AG08395 (cell line): ENCODE measurements at places on chromosomes 11 and 22.

DNA sequence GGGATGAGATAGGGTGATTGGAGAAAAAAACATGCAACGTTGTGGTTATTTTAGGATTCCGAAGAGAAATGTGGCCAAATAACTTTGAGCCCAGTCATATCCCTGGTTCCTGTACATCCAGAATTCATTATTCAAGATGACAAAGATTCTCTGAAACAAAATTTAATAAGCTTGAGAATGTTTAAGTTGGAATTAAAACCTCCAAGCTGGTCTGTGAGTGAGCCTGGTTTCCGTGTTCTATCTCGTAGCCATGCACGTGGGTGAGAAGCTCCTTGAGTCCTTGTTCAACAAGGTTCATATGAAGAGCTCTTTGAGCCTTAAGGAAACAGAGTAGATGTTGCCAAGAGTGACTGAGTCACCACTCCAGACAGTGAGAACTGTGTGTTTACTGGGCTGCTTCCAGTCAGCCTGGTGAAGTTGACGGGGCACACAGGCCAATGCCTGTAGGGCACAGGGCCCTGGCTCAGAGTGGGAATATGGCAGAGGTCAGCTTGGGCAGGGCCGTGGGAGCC lies 206.5 kb downstream of the NAV2 start:
- DNase-seq = peak; percentile 91

DNA sequence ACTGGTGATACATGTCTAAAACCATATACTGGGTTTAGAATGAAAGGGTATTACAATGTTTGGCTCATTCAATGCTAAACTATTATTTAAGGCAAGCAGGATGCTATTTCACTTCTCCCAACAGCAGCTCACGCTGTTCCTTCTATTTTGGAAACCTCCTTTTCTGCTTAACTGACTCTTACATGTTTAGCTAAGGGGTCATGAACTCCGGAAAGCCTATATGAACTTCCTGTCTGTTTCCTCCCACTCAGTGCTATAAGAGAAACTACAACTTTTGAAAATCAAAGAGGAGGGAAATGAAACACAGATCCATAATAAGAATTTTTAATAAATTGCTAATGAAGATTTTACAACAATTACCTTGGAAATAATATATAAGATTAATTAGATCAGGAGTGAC lies 30.9 kb downstream of the SLC36A4 start:
- DNase-seq = no peak

DNA sequence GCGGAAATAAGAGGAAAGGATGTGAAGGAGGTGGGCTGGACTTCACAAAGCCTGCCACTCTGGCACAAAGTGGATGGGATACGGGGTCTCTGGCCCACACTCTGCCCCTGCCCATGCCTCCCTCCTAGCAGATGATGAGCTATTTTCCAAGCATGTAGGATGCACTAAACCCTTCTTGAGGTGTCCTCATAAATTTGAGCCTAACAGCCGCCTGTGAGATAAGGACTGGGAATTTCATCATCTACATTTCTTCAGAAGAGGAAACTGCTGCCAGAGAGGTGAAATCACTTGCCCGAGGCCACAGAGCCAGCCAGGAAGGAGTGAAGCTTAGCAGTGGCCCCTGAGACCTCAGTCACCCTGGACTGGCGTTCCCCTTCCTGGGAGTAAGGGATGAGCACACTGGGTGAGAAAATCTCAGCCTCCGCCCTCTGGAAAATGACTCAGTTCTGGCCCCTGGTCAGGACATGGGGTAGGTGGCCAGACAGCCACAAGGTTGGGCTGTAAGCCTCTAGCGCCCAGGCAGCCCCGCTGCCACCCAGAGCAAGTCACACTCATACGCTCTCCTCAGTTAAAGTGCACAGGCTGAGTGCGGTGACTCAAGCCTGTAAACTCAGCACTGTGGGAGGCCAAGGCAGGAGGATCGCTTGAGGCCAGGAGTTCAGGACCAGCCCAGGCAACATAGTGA lies 27.9 kb downstream of the MB start:
- peak; percentile 88 for DNase-seq

- no peak for DNase-seq
These were observed 24.9 kb downstream of the COMMD9 start for GRCh38 chr11:36264011-36264972.

DNA sequence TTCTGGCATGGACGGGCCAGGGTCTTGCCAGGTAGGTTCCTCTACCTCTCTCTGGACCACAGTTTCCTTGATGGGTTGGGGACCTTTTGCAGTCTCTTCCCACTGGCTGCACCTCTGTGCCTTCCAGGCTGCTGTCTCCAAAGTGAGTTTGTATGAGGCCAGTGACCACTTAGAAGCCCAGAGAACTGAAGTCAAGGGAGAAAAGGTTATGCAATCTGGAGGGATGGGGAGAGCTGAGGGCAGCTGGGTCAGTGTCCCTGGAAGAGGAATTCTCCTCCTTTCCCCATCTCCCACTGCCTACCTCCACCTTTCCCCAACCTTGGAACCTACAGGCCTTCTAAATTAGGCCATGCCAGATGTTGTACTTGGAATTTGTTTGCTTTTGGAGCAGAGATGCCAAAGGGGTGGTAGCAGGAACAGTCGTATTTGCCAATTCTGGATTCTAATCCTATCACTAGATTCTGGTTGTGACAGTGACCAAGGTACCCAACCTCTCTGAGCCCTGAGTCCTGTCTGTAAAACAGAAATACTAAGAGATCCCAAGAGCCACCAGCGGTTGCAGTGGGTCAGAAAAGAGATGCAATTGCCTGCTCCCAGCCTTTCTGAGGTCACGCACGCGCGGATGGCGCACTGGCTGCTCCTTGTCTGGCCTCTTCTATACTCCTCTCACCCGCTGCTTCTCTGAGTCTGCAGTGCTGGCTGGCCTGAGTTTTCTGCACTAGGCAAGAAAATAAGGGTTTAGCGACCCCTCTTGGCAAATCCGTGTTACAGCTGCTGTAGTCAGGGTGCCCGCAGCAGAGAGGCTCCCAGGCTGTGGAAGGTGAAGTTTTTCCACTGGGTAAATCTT lies 10.7 kb upstream of the ACCSL start:
- DNase-seq = peak; percentile 89

DNA sequence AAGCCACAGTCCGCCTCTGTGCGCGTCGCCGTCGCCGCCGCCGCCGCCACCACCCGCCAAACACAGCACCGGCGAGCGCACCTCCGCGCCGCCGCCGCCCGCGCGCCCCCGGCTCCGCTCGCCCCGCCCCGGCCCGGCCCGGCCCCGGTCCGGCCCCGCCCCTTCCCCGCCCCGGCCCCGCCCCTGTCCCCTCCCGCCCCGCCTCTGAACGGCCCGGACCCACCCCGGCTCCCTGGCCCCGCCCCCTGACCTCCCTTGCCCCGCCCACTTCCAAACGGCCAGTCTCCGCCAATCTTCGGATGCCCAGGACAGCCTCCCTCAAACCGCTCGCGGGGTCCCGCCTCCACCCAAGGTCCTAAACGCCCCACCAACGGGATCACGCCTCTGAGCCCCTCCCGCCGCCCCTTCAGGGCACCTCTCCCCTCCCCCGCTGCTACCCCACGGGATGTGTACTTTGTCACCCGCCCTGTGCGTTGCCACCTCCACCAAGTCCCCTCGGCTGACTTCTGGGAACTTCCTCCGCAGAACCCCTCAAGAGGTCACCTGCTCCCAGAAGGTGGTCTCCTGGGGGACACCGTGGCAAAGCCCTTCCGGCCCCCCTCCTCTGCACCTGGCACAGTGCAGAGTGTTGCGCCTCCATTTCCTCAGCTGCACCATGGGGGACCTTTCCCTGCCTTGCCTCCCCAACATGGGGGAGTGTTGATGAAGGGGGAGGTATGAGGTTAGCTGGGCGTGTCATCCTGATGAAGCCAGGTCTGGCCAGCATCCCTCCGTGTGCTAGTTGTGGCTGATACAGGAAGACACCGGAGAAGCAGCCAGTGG lies at the start of gene KIAA0930:
Gene KIAA0930 (minus strand): TSS at position 85 of the 822 bp plus-strand sequence. CDS start 191 bp downstream, outside the sequence.
- DNase-seq = peak; percentile 97

GRCh38 chr22:36211237-36211861 lies 9.7 kb upstream of the APOL4 start:
- DNase-seq = peak; percentile 11

DNA sequence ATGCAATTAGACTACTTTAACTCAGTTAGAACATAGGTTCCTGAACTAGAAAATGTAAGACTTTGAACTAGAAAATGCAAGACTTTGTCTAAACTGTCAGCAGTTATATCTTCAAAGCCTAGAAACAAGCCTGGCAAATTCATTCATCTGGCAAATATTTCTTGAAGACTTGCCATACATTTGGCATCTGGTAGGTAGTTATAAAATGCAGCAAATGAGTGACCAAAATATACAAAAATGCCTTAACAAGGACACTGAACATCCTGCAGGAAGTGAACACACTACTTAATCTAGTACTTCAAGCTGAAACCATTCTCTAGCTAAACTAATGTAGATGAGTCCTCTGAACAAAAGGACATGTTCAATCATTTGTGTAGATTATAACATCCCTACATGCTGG lies 84.7 kb upstream of the SCUBE2 start:
- DNase-seq = peak; percentile 9
